ENCODE measurements at places on chromosomes 2 and 18.
A peak's percentile ranks its signal among the peaks of the same experiment; 100 is the strongest.

- DNase-seq = no peak
Observed at GRCh38 chr2:188430705-188431104, 139.0 kb downstream of the GULP1 start.

DNA sequence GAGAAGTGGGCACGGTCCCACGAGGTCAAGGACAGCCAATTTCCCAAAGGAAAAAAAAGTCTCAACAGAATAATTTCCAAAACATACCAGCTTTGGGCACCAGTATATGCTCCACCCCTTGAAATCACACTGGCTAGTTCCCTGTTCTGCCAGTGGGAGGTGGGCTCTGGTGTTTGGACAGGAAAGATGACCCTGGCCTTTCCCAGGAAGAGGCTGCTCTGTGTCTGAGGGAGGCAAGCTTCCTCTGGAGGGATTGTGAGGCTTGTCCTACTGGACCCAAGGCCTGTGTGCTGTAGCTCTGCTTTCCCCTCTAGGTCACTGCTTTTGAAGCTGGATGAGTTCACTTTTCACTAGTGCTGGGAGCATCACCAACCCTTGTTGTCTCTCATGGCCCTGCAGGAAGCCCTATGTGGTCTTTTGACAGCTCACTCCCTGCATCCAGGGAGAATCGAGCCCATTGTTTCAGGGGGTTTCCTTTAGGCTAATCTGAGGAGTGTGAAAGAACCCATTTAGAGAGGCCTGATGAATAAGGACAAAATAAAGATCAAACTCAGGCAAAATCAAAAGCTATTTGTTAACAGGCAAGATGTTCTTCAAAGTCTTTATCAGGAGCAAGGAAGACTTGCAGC, 36.3 kb downstream of the CXCR4 start:
- DNase-seq = no peak

- DNase-seq = peak; percentile 85
Observed at GRCh38 chr2:176491172-176491904, 222.1 kb downstream of the MTX2 start.

GRCh38 chr2:150621526-150622213, 134.2 kb upstream of the RND3 start:
- DNase-seq = no peak

DNA sequence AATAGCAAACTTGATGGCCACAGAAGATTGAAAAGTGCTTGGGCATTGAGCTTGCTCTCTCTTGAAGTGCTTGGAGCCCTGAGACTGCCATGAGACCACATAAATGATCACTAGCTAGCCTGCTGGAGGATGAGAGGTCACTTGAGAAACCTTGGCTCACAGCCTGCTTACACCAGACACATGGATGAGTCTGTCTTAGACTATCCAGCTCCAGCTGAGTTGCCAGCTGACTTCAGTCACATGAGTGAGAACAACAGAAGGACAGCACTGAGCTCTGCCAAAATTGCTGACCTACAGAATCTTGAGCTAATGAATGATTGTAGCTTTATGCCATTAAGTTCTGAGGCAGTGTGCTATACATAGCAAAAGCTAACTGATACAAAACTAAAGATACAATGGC, 18.1 kb downstream of the NABP1 start:
- DNase-seq = peak; percentile 49

DNA sequence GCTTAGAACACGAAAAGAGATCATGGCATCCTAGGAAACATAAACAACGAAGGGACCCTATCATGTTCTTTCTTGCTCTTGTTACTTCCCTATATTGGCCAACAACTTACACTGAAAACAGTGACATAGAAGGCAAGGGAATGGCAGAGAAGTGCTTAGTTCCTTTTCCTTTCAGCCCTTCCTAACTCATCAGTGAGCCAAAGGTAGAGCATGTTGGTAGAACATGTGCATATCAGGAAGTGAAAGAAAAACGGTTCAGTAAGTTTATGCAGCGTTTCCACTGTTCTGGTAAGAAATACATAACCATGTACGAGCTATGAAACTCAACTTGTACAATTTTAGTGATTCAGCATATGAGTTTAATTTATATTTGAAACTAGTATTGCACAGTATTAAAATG, 21.7 kb downstream of the AKAIN1 start:
- DNase-seq = no peak

DNA sequence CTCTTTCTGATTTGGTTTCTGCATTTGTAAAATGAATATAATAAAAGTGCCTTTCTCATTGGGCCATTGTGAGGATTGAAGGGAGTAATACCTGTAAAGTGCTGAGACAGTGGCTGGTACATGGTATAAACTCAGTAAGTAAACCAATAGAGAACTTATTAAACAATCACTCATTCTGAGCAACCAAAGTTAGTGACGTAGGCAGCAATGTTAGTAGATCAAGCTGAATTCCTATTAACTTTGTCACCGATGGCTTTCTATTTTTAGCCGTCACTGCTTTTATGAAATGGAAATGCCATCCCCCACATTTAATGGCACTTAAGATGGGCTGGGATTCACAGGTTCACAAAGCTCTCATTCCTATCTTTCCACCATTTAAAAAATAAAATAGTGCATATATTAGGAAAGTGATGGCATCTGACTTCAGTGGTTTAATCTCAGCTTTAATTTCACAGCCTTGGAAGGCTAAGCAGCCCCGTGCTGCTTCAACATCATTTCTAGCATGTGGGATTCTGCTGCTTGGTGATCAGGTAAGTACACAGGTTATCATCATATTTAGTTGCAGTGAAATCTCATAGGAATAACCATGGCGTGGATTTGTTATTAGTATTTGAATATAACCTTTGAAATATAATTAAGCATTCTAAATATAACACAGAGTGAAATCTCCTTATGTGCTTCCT, 17.6 kb upstream of the PPP4R1 start:
- DNase-seq = no peak

- no peak for DNase-seq
Observed at GRCh38 chr2:117553448-117553847, 261.0 kb upstream of the DDX18 start.

GRCh38 chr2:154408786-154409185, 289.7 kb upstream of the KCNJ3 start:
- no peak for DNase-seq

GRCh38 chr2:203669820-203670219, 36.6 kb upstream of the CD28 start:
- no peak for DNase-seq

GRCh38 chr2:238167761-238168160, 9.0 kb downstream of the ERFE start:
- DNase-seq = no peak

DNA sequence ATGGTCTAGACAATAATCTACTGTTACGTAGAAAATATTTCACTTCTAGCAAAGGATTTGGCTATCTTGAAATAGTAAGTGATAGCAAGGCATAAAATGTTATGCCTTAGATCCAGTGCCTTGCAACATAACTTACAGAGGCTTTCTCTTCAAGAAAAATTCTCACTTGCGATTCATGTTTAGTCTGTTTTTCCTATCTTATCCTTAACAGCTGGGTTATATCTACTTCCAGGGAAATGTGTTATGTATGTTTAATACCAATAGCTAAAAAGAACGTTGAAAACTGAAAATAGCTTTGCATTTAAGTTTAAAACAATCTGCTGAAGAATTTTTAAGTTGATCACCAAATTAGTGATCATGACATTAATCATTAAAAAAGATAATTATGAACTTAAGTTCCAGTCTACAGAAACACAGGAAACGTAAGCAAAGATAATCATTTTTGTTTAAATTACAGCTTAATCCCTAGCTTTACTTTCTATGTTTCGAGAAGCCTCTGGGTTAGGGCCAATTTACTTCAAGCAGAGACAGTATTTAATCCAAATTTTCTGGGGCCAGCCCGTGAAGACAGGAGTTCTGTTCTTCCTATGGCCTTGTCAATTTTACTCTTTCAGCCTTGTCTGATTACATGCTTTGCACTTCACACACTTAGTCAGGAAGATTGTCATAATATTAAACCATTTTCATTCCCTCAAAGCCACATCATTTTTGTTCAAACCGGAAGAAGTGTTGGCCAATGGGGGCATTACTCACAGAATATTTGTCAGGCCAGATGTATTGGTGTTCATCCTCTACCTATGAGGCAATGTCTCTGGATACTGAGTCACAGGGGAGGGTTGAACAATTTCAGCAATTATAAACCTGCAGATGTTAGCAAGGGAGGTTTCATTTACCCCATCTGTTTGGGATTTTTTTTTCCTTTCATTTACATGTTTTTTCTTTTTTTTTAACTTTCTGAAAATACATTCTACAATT, 1132.9 kb upstream of the ZEB2 start:
- no peak for DNase-seq

GRCh38 chr2:19525313-19525712, 166.9 kb upstream of the OSR1 start:
- DNase-seq = no peak

DNA sequence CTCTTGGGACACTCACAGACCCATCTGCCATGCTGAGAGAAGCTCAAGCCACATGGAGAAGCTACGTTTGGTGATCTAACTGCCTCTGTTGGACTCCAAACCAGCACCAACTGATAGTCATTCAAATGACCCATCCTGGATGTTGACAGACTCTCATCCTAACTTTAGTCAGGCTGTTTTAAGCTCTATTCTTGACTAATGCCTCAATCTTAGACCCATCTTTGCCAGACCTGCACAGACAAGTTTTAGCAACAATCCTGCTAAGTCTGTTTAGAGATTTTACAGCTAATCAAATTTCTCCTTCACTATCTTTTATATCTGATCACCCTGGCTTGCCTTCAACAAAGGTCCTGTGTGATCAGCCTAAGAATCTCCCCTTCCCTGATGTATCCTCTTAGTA, 245.1 kb downstream of the SCG2 start:
- DNase-seq = no peak

GRCh38 chr2:222760301-222760897, 88.9 kb downstream of the MOGAT1 start:
- DNase-seq = no peak

DNA sequence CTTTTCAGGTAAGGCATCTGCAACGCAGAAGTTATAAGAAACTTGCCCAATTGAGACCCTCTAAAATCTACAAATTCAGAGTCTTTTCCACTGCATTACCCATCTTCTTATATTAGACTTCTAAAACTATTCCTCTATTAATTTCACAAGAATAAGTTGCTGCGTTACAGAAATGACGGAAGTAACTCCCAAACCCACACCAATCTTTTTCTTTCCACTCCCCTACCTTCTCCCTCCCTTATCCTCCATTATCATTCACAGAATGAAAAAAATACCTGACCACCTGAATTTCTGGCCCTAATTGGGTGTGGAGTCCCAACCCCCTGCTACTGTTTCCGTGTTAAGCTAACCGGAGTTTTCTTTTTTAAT, 689 bp downstream of the RPRD1A start:
- DNase-seq = no peak

DNA sequence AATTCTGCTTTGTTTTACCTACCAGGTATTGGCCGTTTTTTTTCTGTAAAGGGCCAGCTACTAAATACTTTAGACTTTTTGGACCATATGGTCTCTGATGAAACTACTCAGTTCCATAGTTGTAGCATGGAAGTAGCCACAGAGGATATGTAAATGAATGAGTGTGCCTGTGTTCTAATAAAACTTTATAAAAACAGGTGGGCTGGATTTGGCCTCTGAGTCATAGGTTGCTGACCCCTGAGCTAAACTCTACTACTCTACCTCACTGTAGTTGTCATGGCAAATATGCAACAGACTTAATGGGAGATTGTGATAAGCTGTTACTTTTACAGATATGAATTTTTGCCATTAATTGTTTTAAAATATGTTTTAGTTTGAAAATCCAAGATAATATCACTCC, 19.7 kb downstream of the CLIP4 start:
- DNase-seq = no peak

GRCh38 chr2:108621687-108622681, 87.7 kb downstream of the LIMS1 start:
- no peak for DNase-seq

DNA sequence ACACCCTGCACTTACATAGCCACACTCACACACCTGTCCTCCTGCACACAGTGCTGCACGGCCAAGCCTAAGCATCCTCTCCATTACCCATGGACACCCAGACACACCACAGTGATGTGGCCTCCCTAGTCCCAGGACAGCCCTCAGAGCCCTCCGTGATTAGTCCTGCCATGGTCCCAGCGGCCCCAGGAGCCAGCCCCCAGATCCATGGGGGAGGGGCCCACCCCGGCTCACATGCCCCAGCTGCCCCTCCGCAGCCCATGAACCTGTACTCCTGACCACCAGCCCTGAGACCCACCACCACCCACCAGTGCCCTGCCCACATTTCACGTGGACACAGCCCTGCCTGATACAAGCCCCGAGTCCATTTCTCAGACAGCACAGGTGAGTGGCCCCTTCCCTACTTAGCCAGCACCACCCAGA, 8.1 kb upstream of the DUSP2 start:
- no peak for DNase-seq

- DNase-seq = no peak
Observed at GRCh38 chr2:3405876-3406275, 26.4 kb downstream of the TRAPPC12 start.

- DNase-seq = no peak
Observed at GRCh38 chr2:102229141-102229769, 42.4 kb downstream of the IL1RL2 start.

DNA sequence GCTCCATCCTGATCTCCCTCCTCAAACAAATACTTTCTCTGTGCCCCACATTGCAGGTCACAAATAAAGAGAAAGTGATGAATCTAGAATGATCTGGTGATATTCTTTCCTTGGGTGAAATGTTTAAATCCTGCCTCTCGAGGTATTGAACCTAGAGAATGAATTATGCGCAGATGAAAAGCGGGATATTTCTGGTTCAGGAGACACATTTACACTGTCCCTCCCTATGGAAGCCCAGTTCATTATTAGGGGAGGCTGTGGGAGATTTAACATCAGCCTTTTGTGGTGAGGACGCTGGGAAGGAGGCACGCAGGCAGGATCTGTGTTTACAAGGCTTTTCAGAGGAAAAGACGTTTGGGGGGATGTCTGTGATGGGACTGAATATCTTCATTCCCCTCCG, 20.6 kb downstream of the MAPRE2 start:
- no peak for DNase-seq

- no peak for DNase-seq
Observed at GRCh38 chr2:218985021-218985324, at the start of gene FEV. Gene FEV (minus strand): TSS chr2:218985184. CDS start chr2:218985075, 109 bp downstream.

GRCh38 chr2:53727921-53728320, 39.7 kb upstream of the CHAC2 start:
- DNase-seq = no peak

- peak; percentile 72 for DNase-seq
Observed at GRCh38 chr2:121810959-121811853, 55.8 kb downstream of the TSN start.

DNA sequence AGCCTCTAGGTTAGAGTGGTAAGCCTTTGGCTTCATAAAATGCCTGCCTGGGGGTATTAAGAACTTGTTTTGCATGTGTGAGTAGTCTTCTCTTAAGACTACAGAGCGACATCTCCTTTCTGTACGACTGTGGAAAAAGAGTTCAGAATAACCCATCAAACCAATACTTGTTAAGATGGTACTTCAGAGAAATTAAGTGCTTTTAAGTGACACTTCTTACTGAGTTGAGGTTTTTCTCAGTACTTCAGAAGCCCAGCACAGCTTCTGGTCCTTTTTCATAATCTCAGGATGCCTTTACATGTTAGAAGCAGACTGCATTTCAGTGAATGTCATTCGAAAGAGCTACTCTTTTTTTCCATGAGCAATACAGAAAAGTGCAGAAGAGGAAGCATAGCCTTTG, 10.8 kb downstream of the XRCC5 start:
- no peak for DNase-seq

All from right cardiac atrium (tissue), 5 donors.